ENCODE measurements at places on chromosomes 1 and 21.

GRCh38 chr1:110310300-110310699 lies 28.9 kb upstream of the RBM15 start:
- no peak for DNase-seq

- no peak for DNase-seq
Measured at GRCh38 chr1:219834314-219834917, 93.9 kb downstream of the SLC30A10 start.

DNA sequence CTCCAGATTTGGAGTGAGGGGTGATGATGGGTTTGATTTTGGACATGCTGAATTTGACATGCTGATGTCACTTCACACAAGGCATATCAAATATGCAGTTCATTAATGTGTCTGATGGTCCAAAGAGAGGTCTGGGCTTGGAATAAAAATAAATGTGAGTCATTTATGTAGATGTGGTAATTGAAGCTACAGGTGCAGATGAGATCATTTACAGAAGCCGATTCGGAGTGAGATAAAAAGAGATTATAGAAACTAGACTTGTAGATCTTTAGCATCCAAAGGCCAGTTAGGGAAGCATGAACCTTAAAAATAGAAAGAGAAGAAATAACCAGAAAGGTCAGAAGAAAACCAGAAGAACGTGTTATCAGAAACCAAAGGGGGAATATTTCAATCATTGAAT lies 350.9 kb upstream of the ZP4 start:
- no peak for DNase-seq

DNA sequence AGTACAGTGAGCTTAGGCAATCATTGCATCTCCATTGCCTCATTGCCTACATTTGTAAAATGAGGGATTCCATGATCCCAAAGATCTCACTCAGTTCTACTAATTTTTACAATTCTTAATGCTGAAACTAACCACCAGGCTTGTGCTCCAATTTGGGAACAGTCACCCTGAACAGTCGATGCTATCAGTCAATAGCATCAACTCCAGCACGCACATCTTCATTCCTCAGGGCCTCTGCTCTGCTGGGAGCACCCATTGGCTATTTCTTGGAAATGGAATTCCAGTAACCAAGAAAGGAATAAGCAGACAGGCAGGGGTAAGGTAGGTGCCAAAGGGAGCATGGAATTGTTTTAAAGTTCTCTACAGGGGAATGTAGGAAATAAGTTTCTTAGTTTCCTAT lies 14.2 kb upstream of the ACKR1 start:
- no peak for DNase-seq

- no peak for DNase-seq
Measured at GRCh38 chr1:231021540-231022031, 18.5 kb downstream of the FAM89A start.

DNA sequence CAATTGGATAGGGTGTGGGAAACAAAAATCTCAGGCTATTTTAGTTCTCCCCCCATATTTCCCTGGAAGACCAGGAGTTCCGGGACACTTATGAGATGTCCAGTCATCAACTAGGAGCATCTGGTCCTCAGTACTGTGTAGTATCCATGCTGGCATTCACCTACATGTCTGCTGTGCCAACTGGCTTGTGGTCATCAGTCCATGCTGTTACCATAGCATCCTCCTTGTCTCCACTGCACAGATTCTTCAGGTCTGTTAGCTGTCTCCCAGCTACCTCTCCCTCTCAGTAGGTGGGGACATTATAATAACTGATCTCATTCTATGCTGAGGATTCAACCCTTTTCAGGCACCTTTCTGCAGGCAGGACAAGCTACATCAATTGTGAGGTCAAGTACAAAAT lies 302.9 kb downstream of the BARHL2 start:
- no peak for DNase-seq

- DNase-seq, result no peak
Measured at GRCh38 chr21:36676039-36676950, 22.6 kb upstream of the SIM2 start.

DNA sequence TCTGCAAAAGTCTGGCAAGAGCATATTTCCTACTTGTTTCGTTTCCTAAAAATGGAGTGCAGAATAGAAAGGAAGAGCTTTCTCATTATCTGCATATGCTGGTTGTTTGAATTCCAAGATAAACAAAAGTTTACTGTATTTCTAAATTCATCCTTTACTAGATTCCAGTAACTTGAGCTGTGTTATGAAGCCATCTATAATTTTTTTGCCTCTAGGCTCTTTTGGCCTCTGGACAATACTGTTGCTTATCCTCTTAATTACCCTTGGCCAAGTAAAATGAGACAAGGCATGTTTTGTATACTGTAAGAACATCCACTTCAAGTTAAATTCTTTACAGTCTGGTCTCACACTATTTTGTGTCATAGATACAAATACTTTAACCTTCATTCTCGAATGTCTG lies 45.6 kb upstream of the HFM1 start:
- DNase-seq, result no peak

DNA sequence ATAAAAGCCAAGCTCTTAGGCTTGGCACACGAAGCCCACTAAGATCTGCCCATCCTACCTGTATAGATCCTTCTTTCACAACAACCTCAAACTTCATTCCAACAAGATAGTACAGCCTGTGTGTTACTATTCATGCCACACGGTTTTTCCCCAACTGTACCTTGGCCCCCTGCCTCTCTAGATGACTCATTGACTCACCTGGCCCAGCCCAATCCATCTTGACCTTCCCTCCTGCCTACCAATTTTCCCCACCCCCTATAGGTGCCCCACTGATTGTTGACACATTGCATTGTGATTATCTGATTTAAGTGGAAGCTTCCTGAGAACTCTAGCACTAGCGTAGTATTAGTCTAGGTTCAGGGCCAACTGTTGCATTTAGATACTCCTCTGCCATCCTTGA lies 2.0 kb upstream of the CD101 start:
- DNase-seq, result no peak

GRCh38 chr1:238029126-238029525 lies 138.4 kb upstream of the ZP4 start:
- DNase-seq, result no peak

- DNase-seq, result no peak
Measured at GRCh38 chr1:174659823-174660222, 212.1 kb downstream of the GPR52 start.

GRCh38 chr1:236143104-236143948 lies 987 bp downstream of the GPR137B start:
- no peak for DNase-seq

- no peak for DNase-seq
Measured at GRCh38 chr1:154593390-154593789, 14.6 kb downstream of the ADAR start.

GRCh38 chr1:170494369-170494768 lies 37.6 kb upstream of the GORAB start:
- DNase-seq, result no peak

DNA sequence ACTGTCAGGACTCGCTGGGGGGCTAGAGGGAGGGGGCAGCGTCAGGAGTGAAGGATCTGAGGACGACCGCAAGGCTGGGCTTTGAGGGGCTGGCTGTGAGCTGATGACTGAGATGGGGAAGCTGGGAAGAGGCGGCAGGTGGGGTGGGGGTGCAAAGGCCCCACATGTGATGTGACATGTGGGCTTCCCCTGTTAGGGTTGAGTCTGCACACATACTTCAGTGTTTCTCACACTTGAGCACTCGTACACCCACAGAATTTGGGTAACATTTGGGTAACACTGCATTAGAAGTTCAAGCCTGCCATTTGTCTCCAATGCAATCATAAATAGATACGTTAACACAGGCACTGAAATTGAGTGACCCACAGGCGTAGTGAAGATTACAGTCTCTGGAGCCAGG lies 16.2 kb downstream of the COL16A1 start:
- no peak for DNase-seq

- no peak for DNase-seq
Measured at GRCh38 chr21:42298237-42298636, 17.0 kb downstream of the TFF3 start.

DNA sequence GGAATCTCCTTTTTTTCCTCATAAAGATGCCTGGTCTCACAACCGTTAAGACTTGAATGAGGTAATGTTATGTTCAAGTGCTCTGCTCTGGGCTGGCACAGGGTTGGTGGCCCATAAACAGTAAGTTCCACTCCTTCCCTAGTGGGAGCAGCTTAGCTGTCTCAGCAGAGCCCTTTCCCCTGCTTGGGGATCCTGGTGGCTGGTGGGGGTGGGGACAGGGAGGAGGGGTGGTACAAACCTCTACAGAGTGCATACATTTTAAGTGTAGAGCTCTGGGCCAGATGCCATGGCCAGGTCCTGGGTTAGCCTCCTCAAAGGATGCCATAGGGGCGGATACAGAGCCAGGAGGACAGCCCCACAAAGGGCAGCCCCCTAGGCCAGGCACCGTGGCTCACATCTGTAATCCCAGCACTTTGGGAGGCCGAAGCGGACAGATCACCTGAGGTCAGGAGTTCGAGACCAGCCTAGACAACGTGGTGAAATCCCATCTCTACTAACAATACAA lies 20.7 kb upstream of the PADI1 start:
- DNase-seq, result no peak

DNA sequence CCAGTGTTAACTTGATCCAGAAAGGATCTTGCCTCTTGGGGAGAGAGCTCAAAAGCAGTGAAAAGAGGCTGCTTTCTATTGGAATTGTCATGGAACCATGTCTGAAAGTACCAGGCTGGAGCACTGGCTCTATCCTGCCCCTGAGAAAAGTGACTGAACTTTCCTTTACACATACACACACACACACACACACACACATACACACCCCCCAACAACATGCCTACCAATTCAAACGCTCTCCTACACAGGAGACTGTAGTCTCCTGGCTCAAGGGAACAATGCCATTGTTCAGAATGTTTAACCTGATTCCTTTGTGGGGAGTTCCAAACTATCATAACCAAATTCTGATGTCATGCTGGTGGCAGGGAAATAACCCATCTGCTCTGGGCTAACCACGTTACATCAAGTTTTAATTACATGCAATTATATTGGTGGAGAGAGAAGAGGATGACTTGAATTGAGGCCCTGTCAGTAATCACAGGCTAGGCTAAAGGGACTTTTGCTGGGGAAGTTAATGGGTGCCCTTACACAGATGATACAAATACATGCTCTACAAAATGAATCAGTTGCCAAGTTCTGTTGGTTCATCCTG lies 52.3 kb upstream of the DUSP10 start:
- no peak for DNase-seq

DNA sequence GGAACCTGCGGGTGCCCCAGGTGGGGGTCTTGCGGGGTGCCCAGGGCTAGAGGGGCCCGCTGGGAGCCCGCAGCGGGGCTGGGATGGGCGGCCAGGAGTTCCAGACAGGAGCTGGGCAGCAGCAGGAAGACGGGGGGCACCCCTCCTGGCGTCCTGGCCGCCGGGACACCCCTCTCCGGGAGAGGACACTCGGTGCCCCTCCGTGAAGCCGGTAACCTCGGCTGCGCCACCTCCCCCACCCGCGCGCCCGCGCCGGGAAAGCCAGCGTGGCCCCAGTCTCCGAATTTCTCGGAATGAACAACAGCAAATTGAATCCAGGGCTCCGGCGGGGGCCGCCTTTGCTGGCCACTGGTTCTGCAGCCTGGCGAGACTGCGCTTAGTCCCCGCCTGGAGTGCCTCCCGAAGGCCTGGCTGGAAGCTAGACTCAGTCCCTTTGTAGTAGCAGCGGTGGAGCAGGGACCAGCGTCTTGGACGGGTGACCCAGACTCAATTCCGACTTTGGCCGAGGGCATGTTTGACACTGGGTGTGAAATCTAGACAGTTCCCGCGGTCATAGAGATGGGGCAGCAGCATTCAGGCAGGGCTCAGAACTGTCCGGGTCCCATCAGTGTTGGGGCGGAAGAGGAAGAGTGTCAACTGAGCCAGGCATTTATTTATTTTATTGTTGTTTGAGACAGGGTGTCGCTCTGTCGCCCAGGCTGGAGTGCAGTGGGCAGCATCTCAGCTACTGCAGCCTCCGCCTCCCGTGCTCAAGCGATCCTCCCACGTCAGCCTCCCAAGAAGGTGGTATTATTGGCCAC lies 773 bp downstream of the IFNGR2 start:
- DNase-seq, result no peak

DNA sequence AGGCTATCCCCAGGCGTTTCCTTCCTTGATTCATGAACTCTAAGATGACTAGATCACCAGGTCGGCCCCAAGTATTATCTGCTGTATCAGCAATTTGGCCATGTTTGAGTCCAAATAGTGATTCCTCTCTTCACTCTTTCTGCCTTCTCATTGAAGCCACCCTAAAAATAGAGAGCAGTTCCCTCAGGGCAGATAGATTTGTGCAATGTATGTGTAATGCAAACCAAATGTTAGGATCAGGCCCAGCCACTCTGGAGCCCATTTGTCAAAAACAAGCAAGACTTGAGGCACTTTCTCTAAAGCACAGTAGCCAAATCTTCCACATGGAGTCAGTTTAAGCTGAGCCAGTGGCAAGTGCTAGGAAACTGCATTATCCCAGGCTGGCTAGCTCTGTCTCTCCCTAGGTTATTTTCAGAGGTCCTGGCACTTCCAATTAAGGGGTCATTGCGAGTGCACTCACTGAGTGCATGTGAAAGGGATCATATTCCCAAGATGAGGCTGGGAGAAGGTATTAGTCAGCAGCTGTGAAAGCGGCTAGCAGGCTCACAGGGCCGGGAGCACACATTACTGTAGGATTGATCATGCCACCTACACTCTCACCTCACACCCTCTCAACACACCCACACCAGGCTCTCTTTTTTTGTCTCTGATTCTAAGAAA lies 97.9 kb upstream of the RAB3GAP2 start:
- DNase-seq, result no peak

DNA sequence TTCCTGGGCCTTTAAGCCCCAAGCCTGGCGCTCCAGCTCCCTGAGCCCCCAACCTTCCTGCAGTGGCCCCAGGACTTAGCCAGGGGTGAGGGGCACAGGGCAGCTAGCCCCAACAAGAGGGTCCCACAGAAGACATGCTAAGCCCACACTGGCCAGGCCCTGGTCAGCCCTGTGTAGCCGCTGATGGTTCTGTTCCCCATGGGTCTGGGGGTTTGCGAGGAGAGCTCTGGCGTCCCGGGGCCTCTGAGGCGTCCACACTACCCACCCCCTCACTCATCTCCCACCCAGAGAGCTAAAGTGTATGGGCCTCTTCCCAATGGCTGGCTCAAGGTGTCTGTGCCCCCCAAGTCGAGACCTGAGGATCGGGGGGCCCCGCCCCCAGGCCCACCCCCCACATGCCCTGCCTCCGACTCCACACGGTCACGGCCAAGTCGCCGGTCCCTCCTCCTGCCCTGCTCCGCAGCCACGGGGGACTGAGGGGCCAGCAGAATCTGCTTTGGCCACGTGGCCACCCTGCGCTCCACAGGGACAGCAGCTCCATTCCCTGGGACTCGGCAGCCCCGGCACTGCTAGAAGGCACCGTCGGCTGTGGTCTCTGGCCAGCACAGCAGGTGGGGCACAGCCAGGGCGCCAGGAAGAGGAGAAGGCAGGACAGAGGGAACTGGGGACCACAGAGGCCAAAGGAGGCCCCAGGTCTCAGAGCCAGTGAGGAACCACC lies 7.8 kb downstream of the TNFRSF18 start:
- no peak for DNase-seq
